CD4-positive, alpha-beta T cell treated with Interleukin-6 at 100 ng/mL for 8 hours (primary cell): ENCODE measurements at places on chromosomes 7 and 10.

DNA sequence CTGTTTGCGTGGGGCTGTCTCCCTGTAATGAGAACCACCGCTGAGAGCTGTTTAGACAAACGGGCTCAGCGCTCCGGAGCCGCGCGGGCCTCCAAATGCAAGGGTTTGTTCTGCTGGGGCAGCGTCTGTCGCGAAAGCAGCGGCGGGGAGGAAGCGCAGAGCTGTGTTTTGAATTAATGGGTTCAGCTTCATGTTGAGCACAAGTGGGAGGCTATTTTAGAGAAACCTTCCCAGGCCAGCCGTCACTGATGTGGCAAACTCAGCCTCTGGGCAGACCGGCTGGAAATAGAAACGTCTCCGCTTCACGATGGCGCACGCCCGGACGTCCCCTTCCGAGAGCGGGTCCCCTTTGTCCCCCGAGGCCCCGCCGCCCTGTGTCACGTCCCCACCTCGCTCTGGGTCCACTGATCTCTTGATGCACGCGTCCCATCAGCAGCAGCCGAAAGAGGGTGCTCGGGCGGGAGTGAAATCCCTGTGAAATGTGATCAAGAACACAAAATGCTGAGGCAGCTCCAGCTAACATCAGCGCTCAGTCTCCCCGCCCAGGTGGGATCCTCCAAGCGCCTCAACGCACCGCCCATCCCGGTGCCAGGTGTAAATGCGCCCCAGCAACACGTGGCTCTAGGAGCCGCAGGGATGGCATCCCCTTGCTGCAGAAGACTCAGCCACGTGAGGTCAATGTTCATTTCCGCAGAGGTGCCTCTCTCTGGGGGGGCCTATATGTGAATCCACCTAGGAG is 44.9 kb downstream of the BAMBI start:
- DNase-seq = no peak

GRCh38 chr7:1240517-1241257 is 8.0 kb downstream of the UNCX start:
- DNase-seq = no peak

DNA sequence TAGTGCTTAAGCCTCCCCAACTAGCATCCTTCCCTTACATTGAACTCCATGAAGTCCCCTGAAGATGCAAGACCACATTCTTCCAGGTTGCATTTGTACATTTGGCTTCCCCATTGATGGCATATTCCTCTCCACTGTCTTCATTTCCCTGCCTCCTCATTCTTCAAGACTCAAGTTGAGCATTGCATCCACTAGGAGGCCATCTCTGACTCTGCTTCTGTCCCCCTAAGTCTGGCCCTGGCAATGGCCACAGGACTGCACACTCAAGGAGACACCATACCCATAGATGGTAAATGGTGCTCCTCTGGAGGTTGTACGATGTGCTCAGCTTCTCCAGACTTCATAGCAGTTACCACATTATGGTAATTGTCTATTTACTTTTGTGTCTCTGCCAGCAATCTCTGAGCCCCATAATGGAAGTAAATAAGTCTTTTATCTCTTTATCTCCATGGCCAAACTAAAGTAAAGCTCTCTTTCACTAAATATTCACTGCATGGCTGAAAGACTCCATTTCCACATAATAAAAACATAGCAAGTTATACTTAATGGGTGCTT is 112.6 kb downstream of the PTPRZ1 start:
- DNase-seq = no peak

DNA sequence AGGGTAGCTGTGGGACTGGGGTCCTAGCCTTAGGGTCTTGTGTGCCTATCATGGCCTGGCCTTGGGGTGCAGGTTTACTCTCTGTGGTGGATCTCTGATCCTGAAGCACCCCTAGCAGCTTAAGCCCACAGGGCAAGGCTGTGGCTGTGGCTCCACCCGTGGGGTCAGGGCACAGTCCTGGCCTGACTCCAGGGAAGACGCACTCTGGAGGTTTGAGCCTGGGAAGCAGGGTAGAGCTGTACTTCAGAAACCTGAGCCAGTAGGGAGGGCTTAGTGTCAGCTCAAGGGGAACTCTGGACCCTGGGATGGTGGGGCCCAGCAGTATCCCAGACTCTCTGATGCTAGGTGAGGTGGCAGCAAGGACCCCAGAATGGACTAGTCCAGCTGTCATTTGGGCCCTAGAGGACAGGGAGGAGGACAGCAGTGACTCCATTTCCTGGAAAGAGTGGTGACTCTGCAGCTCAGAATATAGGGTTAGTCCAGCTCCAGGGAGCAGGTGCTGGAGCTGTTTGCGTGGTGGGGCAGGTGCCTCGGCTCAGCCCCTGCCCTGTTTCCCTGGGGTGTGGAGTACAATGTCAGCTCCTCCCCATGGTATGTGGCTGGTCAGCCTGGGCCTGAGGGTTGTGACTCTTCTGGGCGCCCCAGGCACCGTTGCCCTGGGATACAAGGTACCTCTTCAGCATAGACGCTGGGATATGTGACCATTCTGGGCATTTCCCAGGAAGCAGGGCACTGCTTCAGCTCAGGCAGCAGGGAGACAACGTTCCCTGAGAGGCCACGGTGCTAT is 15.8 kb downstream of the GTPBP4 start:
- DNase-seq = no peak

GRCh38 chr10:30058570-30059132 is 735 bp downstream of the JCAD start:
- DNase-seq = no peak

GRCh38 chr10:99369551-99369950 is 40.4 kb downstream of the CNNM1 start:
- no peak for DNase-seq

DNA sequence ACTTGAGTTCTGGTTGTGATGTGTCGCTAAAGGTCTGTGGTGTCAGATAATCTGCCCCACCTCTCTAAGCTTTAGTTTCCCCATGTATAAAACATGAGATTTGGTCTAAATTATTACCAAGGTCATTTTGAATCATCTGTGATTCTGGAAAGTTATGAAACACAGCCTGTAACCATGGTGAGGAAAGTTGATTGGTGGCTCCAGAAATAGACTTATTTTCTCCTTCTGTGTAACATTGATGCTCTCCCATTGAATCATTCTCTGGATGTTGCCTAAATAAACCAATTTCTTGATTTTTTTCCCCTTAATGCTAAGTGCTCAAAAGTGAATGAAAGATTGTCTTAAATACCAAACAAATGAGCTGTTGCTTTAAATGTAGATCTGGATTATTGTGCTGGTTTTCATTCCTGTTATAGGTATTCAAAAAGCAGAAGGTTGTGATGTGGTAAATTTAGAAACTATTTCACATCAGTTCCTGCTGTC is 30.0 kb upstream of the PCGF5 start:
- DNase-seq = no peak

GRCh38 chr10:112526139-112526538 is 79.1 kb downstream of the VTI1A start:
- DNase-seq = no peak

DNA sequence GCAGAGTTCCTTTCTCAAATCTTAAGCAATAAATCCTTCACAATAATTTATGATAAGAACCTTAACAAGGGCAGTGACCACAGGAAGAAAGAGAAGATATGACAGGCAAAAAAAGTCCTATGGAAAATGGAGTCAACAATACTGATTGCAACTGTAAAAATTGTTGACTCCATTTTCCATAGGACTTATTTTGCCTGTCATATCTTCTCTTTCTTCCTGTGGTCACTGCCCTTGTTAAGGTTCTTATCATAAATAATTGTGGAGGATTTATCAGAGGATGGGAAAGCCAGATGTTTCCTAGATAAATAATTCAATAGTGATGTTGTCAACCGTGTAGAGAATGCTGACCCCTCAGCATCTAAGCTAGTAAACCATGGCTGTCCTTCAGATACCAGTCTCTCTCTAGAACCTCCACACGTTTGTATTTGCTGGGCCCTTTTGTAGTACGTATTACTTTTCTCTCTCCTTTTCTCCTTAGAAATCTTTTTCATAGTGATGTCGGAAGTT is 172.6 kb upstream of the BET1 start:
- DNase-seq = no peak

DNA sequence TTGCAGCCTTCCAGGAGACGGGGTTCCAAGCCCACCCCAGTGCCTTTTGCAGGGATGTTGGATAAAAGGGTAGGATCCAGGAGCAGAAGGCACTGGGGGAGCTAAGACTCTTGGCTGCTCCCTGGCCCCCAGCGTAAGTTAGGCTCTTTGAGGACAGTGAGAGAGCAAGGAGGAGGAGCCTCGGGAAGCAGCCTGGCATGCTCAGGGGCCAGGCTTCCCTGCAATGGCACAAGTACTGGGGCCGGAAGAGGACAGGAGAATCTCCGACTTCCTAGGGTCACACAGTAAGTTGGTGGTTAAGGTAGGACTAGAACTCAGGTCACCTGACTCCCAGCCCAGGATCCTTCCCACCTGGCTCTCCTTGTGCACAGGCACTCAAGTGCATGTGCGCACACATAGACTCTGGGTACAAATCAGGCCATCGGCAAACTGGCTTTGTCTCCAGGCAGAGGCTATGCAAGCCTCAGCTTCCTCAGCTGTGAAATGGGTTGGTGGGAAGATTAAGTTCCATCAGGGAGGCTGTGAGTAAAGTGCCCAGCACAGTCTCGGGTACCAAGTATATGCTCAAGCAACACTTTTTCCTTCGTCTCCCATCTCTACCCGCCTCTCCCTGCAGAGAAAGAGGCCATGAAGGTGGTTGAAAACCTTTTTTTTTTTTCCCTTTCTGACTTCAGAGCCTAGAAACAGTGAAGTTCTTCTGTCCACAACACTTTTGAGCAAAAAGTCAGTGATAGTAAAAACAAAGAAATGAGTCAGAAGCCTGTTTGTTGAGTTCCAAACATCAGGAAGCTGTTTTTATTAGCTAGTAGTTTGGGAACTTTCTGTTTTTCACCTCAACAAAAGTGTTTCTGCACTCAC is 79.1 kb downstream of the NEURL1 start:
- DNase-seq = no peak

DNA sequence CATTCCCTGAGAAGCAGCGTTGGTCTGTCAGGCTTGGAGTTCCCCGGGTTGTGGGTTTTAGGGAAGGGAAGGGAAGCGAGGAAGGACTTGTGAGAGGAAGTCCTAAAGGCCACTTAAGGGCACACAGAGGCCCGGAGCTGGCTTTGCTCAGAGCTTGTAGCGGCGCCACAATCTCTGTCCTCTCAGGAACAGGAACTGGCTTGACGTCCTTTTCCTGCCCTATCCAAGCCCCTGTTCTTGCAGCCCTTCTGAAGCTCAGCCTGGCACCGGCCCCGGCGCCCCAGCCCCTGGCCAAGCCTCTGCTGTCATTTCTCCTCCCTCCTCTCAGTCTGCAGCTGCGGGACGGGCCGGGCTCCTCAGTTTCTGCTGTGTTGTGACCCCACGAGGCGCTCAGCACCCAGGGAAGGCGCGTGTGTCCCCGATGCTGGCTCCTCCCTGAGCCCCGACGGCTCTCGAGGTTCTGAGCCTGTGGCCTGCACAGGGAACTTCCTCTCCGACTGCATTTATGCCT is at the start of gene GIMAP8:
Gene GIMAP8 (plus strand): TSS at position 140 of the 511 bp plus-strand sequence. CDS start 16,069 bp downstream, outside the sequence.
- DNase-seq = peak; percentile 80

- DNase-seq = no peak
Observed at GRCh38 chr7:137798073-137798763, 48.6 kb downstream of the DGKI start.

DNA sequence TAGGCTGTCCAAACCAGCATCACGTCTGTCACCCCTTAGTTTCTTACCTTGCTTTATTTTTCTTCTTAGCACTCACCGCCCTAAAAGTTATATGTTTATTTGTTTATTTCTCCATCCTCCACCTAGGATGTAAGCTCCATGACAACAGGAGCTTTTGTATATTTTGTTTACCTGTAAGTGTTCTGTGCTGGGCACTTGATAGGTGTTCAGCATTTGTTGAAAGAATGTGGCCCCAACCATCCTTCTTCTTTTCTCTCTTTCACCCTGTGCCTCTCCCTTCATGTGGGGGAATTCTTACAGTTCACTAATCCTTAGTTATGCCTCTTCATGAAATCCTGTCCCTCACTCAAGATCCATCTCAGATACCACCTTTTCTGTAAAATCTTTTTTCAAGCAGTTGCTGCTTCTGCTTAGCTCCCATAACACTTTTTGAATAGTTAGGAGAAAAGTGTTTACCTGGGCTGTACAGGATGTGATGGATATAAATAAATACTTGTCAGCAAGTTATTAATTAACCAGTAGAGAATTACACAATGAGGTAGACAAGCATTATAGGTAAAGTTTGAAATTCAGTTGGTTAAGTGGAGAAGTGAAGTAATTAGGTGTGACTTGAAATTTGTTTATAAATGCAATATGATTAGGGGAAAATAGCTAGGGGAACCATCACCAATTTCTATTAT is 9.7 kb downstream of the AHR start:
- no peak for DNase-seq

DNA sequence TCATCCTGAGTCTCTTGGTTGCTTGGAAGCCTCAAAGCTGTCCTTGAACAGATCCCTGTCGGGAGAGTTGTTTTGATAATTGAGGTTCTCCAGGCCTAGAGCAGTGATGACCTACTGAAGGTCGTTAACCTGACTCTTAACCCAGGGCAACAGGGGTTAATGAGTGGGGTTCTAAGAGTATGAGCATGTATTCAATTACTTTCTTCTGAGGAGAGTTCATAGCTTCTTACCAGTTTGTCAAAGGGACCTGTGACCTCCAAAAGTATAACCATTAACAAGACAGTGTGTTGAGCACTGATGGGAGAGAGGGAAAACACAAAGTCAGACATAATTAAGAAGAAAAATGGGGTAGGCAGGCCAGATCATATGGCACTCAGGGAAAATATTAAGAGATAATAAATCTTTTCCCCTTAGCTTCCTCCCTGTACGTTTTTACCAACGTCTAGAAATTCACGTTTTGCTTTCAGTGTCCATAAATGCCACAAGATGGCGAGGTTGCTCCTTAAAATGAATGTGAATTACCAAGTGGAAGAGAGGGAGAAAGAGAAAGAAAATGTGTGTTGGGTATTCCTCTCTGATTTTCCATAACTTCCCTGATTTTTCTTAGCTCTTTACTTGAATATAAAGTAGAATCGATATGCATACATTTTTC is 97.6 kb downstream of the SUGCT start:
- DNase-seq = peak; percentile 7

DNA sequence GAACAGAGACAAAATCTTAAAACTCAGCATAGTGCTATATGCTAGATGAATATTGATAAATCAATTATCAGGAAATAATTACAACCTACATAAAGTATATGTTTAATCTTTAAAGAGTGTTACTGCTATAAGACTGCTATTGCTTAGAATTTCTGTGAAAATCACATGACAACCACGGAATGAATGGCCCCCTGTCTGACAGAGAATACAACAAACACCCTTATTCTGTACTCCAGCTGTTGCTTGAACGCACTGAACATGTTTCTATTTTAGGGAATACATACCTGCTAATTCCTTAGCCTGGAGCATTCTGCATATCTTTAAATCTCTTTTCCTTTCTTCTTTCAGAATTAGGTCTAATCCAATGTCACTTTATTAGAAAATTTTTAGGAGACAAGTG is 452.4 kb upstream of the PHF14 start:
- DNase-seq = no peak

GRCh38 chr7:129671266-129671665 is 59.7 kb downstream of the NRF1 start:
- DNase-seq = no peak
